ENCODE measurements at places on chromosomes 4 and X.

DNA sequence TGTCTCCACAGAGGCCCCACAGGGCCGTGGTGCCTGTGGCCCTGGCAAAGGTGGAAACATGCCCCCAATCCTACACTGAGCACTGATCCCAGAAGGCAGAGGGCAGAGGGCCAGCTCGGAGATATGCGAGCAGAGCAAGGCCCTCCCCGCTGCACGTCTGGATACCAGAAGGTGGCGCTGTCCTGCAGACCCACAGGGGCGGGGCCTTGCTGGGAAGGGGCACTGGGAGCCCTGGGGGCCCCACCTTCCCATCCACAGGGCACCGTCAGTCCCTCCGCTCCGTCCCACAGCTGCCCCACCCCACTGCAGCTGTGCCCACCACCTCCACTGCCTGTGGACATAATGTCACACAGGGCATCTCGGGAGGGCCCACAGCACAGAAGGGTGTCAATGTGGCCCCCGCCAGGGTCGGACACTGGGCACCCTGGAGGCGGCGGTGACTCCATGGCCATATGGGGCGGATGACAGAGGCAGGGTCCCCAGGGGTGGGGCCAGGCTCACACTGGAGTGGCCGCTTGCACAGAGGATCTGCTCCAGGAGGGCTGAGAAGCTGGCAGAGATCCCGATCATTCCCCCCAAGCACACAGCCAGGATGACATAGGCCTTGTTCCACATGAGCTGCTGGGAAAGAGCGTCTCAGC is 4.8 kb downstream of the SLC49A3 start:
- DNase-seq, result no peak

DNA sequence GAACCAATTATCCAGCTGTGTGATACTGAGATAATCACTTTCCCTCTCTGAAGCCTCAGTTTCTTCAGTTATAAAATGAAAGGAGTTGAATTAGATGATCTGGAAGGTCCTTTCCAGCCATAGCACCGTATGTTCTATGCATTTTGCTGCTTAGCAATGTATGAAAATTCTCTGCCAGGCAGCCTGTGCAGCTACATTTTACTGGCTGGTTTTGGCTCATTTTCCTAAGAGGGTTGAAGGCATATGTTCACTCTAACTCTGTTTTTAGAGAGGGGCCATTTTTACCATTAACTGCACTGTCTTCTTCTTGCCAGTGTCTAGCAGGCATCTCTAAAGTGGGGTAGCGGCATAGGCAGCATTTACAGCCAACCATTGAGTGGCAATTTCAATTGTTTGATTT is 26.1 kb downstream of the TRPC5 start:
- DNase-seq, result no peak

DNA sequence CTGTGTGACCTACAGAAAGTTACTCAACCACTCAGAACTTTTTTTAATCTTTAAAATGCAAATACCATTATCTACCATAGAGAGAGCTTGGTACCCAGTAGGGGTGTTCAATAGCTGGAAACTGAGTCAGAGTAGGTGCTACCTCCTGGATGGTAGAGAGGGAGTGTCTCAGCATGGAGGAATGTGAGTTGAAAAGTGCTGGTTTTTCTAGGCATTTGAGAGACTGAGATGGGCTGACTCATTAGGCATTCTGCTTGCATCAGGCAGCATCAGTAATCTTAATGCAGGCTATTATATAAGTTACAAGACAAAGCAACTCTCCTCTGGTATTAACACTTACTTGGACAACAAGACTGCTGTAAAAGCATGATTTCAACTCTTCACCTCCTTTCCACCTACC is 70.9 kb upstream of the ARHGEF9 start:
- DNase-seq, result no peak

- DNase-seq, result no peak
Measured at GRCh38 chr4:184649971-184650855, 675 bp downstream of the PRIMPOL start.

DNA sequence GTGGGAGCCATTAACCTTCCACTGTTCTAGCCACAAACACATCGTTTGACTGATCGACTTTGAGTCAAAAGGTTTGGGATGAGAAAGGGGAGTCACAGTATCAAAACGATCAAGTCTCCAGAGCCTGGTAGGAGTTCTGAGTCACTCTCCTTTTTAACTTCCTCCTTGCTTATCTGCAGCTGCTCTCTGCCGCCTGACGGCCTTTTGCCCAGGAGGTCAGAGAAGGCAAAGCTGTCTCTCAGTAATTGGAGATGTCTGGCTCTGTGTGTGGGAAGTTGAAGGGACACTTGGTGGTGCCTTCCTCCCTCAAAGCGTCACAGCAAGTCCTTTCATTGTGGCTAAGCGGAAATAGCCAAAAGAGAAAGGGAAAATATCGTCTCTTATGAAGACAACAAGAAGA is 63.1 kb downstream of the ANOS1 start:
- no peak for DNase-seq

- DNase-seq, result no peak
Measured at GRCh38 chr4:117588771-117589170, 445.5 kb upstream of the NDST3 start.

DNA sequence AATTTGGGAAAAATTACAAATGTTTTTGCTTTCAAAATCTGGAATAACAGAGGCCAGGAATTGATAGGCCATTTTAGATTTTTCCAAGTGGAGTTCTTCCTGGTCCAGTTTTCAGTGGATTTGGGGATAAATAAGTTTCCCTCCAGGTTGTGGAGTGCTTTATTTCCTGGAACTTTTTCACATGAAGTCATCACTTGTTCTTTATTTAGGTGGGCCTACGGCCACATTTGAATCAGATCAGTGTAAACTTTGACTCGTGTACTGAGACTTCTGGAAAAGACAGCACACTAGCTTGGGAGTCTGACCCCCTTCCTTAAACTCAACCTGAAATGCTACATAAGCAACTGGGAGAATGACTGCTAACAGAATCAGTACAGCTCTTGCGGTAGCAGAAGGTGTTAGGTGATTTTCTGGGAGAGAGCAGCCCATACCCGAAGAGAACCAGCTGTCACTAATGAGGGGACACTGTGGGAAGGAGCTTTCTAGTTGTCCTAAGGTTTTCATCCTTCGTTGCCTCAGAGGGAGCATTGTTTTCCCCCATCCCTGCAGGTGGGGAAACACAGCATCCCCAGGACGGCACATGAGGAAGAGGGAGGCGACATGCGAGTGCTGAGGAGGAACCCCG is 235.2 kb upstream of the FAT1 start:
- no peak for DNase-seq

DNA sequence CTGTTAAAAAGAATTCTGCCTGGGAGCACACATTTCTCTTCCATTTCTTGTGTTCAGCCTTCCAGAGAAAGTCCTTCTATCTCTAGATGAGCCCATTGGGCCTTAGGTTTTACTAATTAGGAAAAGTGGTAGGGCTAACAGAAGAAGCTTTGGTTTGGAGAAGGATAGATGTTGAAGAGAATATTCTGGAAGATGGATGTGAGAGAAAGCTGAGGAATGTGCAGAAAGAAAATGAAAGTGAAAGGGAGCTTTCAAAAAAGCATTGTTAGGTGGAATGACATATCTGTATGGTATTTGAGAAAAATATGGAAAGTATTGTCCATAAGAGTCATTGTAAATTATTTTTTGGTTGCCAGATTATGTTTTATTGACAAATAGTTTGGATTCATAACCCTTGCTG is 474.8 kb upstream of the SLIT2 start:
- DNase-seq, result no peak

Data from esophagus muscularis mucosa (tissue), 4 donors.